Parietal lobe (tissue), 2 donors: ENCODE measurements at places on chromosomes 16 and 17. TPM values are rescaled to one million over a fixed set of nuclear protein-coding genes. Genes with fewer than 3 reads are reported as not detected.

BTBD17 gene
- 4.7 TPM for total RNA-seq

KRTAP4-5 gene
- total RNA-seq = not detected

KIF2B gene
- not detected for total RNA-seq

GUCY2D gene
- total RNA-seq = not detected

SPSB3 gene
- 74.2 TPM for total RNA-seq

NGFR gene
- 1.6 TPM for total RNA-seq
